NCI-H1105 (cell line): ENCODE measurements at places on chromosomes 13 and 19.

GRCh38 chr13:114127473-114128347, 4.7 kb downstream of the RASA3 start:
- DNase-seq: no peak

- no peak for DNase-seq
Observed at GRCh38 chr13:23510544-23510916, 59.7 kb upstream of the TNFRSF19 start.

DNA sequence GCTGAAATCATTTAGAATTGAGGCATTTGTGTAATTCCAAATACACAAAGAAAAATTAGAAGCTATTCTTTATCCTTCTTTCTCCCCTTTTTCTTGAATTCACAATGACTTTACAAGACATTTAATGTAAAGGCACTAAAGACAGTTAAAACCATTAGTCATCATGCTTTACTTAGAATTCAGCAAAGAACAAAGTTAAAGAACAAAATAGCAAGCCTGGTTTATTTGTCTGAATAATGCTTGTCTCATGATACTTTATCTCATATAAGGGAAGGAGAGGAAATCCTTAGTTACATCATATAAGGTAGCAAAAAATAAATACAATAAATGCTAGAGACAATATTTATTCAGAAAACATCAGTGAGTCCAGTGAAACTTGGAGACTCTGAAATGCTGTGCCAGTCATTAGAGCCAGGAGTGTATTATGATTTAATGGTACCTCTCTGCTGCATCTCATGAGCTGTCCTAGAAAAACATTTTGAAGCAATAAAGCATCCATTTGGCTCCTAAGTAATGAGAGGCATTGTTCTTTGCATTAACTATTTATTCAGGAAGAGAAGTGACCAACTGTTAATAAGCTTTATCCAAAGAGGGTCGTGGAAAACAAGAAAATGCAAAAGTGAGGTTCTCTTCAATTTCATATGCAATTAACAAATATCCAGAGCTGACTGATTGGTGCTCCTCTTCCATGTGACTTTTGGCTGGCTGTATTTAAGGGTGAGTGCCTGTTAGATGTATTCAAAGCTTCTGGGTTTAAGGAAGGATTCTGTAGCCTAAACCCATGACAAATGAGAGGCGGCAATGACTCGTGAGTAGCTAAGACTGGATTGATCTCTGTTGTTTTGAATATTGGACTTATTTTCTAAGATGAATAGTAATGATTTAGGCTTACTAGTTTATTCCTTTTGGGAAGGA, 105.0 kb downstream of the DGKH start:
- DNase-seq: no peak

- no peak for DNase-seq
Observed at GRCh38 chr19:33304371-33304759, 2.0 kb upstream of the CEBPA start.

DNA sequence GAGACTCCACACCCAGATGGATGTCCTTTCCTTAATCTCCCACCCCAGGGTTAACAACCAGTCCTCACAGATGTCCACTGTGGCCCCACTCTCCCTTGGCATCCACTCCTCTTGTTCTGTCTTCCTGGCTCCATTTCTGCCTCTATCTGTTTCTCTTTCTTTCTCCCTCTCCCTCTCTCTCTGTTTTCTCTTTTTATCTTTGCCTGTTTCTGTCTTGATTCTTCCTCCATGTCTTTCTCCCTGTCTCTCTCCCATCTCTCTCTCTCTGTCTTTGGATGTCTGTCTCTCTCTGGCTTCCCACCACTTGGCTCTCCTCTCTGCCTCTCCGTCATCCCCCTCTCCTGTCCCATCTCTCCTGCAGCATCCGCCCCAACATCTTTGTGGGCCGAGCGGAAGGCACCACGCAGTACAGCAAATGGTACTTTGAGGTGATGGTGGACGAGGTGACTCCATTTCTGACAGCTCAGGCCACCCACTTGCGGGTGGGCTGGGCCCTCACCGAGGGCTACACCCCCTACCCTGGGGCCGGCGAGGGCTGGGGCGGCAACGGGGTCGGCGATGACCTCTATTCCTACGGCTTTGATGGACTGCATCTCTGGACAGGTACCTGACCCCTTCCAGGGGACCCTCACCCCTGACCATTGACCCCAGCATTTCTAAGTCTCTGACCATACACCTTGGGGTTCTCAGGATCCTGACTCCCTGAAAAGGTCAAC, 24.4 kb downstream of the RYR1 start:
- no peak for DNase-seq

GRCh38 chr19:41691268-41691970, 3.3 kb upstream of the CEACAM7 start:
- DNase-seq: peak; percentile 5

GRCh38 chr19:29576761-29577648, 29.1 kb upstream of the POP4 start:
- DNase-seq: no peak

DNA sequence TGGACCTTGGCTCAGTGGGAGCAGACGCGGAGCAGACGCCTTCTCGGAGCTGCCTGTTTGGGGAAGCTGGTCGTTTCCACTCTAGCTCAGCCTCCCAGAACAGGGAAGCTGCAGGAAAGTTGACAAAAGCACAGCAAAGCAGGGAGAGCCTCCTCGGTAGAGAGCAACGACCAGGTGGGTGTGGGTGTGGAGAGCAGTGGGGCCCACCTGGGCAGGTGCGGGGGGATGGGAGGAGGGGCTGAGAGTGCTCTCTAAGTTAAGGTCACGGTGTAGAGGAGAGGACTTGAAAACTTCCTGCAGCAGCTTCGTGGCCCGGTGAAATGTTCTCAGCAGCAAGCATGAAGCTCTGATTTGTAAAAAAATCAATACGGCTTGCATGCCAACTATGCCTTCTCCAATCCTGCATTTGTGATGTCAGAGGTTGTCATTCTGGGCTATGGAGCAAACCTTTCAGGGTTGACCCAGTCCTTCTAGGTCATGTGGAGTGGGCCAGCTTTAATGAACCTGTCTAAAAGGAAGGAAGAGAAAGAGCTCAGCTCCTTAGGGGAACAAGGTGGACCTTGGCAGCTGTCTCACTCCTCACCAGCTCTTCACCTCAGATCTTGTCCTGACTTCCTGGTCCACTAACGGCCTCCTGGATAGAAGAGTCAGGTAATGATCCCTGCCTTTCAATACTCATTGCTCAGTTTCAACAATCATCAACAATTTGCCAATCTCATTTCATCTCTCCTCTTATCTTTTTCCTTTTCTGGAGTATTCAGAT, 85.8 kb upstream of the UBL3 start:
- no peak for DNase-seq

- DNase-seq: no peak
Observed at GRCh38 chr13:114286808-114287207, 5.4 kb downstream of the UPF3A start.

- DNase-seq: no peak
Observed at GRCh38 chr19:33405553-33406461, 32.3 kb downstream of the CEBPG start.
